ENCODE measurements at places on chromosomes 16 and 17.

GRCh38 chr17:49315551-49316257, 46.3 kb downstream of the ZNF652 start:
- peak; percentile 50 for DNase-seq

DNA sequence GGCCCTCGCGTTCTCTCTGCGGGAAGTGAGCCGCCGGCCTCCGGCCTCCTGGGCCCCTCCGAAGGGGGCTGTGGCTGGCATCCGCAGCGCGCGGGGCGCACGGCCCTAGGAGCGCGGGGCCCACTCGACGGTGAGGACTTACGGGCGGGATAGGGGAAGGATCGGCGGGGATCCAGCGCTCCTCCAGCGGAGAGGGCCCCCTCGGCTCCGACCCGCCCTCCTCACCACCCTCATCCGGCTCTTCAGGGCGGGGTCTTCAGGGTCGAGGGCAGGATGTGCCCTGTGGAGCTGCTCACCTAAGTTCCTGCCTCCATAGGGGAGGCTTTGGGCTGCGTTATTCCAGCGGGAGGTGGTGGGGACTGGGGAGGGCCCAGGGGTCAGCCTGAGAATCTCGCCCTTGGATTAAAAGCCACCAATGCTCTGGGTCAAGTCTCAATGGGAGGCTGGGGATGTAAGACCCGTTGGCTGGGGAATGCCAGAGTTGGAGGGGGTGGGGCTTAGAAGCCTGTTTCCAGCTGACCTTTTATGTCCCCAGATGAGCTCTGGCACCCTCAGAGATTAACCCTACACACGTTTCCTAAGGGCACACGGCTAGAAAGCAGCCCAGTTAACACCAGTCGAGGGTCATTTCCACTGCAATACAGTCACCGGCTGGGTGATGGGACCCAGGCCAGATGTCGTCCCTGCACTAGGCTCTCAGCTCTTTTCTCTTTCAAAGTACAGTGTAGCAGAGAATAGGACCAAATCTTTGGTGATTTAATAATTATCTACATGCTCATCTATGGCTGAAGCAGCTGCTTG, 13.4 kb downstream of the TBX2 start:
- no peak for DNase-seq

- DNase-seq = no peak
Measured at GRCh38 chr16:48561960-48562393, 48.0 kb downstream of the N4BP1 start.

- DNase-seq = no peak
Measured at GRCh38 chr17:27548369-27548768, 82.6 kb upstream of the LGALS9 start.

DNA sequence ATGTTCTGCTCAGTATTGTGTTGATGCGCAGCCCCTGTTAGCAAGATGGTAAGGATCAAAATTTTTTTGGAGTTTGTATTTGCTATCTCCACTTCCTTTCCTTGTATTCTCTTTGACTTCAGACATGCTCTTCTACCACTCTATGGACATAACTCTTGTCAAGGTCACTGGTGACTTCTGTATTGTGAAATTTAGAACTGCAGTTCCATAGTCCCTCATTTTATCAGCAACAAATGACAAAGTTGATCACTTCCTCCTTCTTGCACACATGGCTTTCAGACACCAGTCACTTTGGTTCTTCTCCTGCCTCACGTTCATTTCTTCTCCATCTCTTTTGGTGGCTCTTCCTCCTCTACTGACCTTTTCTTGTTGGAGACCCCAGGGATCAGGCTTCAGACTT, 21.1 kb downstream of the COX11 start:
- no peak for DNase-seq

GRCh38 chr17:72901657-72902056, 190.8 kb downstream of the SLC39A11 start:
- DNase-seq = no peak

- DNase-seq = no peak
Measured at GRCh38 chr16:77827032-77827431, 38.7 kb downstream of the VAT1L start.

GRCh38 chr17:68497885-68498319, 14.3 kb upstream of the PRKAR1A start:
- peak; percentile 56 for DNase-seq

GRCh38 chr16:10878644-10879501, 1.9 kb downstream of the CIITA start:
- DNase-seq = no peak

DNA sequence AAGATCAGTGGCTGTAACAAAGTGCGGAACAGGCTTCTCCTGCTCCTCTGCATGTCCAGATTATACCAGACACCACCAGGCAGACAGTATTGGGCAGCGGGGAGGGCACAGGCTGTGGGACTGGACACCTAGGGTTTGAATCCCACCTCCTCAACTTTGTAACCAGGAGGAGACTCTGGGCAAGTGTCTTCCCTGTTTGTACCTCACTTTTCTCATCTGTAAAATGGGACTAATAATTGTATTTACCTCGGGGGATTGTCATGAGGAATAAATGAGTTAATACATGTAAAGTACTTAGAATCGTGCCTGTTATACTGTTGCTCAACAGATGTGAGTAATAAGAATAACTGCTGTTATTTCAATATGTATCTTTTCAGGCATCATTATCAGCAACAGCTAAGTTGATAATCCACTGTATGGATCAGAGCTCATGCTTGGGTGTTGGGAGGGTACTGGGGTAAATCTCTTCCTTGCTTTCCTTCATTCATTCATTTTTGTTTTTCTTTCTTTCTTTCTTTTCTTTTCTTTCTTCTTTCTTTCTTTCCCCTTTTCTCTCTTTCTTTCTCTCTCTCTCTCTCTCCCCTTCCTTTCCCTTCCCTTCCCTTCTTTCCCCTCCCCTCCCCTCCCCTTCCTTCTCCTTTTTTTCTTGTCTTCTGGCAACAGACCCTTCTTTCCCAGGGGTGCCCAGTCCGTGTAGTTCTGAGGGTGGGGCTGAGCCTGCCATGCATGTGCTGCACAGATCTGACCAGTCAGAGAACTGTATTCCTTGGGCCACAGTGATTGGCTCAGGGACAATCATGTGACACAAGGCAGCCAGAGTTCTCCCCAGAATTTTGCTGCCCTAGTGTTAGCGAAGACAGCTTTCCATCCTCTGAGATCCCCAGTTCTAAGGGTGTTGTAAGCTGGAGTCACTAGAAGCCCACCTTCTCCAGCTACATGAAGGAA, 25.3 kb upstream of the BRD7 start:
- no peak for DNase-seq

- no peak for DNase-seq
Measured at GRCh38 chr16:67115639-67116038, 5.9 kb downstream of the PHAF1 start.

DNA sequence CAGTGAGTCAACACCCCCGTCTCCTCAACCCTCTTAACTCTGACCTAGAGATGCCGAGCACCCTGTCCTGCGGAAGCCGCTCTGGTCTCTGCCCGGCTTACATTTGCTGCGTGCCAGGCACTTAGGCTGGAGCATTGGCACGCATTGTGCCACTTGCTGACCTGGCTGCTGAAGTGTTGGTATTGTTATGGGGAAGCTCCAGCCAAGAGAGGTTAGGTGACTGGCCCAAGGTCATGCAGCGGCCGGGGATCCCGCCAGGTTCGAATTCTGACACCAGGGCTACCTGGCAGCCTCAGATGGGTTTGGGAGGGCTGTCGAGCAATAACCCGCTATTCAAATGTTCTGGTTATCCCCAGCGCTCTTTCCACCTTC, 5.0 kb upstream of the HSD17B1 start:
- no peak for DNase-seq

- DNase-seq = no peak
Measured at GRCh38 chr16:70437017-70437581, 1.8 kb downstream of the ST3GAL2 start.

DNA sequence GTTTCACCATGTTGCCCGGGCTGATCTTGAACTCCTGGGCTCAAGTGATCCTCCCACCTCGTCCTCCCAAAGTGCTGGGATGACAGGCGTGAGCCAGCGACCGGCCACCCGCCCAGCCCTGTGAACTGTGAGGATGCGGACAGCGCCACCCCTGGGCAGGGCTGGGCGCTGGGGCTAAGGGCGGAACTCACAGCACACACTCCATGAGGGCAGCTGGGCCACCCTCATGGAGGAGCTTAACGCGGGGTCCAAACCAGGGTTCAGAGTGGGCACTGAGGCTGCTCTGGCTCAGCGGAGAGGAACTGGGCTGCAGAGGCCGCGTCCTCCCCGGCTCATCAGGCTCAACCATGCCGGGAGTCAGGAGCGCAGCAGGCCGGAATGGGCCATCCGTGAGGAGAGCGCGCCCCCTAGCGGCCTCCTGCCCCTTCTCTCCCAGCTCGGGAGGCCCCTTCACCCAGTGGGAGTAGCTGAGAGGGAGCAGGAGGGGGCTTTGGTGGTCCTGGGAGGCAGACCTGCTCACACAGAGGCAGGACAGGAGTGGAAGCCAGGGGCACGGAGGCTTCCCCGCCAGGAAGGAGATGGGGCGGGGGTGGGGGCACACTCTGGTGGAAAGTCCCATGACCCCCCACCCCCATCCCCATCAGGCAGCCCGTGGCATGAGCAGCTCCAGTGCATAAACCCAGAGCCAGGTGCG, 13.8 kb downstream of the CORO7 start:
- no peak for DNase-seq

DNA sequence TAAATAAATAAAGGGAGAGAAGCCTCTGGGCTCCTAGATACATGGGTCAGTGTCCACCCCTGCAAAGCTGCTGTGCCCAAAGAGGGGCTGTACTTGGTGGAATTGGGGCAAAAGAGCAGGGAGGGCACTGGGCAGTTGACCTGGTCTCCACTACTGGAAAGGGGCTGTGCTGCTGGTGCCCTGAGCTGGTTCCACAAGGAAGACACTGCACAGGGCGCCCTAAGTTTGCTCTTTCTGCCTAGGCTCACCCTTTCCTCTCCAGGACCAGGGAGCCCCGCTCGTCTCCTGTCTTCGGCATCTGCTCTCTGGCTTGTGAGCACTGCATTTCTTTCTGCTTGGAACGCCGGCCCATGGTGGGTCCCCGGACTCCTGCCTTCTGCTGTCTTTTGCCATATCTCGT, 161.9 kb downstream of the SEC14L1 start:
- DNase-seq = no peak

- no peak for DNase-seq
Measured at GRCh38 chr16:65689726-65690125, 567.9 kb upstream of the CDH11 start.

DNA sequence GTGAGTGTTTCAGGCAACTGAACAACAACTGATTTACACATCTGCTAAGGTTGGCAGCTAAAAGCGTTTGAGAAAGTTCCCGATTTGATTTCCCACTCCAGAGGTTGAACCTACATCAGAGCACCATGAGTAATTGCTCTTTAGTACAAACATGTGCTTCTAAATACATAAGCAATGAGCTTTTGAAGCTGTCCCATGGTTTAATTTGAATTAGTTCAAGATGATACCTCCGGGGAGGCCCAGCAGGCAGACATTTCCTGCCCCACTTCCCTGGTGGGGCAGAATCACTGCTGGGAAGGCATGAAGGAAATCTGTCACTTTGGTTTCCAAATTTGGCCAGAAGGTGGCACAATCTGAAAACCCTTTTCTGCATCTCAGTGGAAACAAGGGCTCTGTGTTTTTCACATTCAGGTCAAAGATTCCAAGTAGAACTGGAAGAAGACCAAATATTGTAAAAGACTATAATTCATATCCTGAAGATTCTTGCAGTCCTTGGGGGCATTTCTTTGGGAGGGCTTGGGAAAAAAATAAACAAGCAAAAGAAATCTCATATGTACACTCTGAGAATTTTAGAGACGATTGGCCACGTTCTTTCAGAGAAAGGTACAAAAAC, 176.2 kb upstream of the FAM20A start:
- no peak for DNase-seq

DNA sequence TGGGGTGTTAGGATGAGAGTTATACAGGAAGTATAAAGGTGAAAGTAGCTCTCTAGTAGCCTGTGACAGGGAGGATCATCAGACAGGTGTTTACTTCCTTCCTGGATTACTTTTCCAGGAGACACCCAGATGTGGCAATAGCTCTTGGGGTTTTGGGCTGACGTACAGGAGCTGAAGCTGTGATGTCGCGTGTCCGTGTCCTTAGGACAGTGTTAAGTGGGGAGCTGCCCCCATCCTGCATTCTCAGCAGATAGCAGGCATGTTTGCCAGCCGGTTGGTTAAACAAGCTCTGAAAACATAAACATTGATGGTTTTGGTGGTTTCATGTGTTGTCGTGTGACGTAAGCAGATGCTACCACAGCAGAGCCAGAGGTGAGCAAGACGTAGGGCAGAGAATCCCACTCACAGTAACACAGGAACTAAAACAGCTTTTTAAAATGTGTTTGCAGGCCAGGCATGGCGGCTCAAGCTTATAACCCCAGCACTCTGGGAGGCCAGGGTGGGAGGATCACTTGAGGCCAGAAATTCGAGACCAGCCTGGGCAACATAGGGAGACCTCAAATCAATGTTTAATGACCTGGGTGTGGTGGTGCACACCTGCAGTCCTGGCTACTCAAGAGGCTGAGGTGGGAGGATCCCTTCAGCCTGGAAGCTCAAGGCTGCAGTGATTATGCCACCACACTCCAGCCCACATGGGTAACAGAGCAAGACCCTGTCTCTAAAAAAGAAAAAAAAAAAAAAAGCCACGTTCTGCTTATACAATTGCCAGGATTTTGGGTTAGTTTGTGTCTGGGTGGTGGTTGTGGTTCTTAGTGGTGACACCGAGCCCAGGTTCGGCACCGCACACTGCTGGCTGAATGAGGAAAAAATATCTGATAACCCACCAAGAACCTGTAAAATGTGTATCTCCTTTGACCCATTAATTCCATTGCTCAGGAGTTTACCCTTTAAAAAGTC, 18.2 kb upstream of the IL17C start:
- DNase-seq = no peak

DNA sequence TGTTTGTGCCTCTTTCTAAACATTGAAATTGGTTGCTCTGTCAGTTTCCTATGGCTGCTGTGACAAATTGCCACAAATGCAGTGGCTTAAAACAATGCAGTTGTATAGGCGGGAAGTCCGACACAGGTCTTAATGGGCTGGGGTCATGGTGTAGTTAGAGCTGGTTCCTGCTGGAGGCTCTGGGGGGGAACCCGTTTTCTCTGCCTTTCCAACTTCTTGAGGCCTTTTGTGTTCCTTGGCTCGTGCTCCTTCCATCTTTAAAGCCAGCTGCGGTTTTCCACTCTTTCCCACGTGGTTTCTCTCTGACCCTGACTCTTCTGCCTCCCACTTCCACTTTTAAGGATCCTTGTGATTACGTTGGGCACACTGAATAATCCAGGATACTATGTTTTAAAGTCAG, 12.5 kb downstream of the EPN2 start:
- DNase-seq = no peak

All from KG1 (cell line).